Stimulated activated CD4-positive, alpha-beta T cell treated with anti-CD3 and anti-CD28 coated beads, Interleukin-1b, Interleukin-23, amount 100 ng/mL, for 1 hour (primary cell): ENCODE measurements at places on chromosomes 7 and 10.

DNA sequence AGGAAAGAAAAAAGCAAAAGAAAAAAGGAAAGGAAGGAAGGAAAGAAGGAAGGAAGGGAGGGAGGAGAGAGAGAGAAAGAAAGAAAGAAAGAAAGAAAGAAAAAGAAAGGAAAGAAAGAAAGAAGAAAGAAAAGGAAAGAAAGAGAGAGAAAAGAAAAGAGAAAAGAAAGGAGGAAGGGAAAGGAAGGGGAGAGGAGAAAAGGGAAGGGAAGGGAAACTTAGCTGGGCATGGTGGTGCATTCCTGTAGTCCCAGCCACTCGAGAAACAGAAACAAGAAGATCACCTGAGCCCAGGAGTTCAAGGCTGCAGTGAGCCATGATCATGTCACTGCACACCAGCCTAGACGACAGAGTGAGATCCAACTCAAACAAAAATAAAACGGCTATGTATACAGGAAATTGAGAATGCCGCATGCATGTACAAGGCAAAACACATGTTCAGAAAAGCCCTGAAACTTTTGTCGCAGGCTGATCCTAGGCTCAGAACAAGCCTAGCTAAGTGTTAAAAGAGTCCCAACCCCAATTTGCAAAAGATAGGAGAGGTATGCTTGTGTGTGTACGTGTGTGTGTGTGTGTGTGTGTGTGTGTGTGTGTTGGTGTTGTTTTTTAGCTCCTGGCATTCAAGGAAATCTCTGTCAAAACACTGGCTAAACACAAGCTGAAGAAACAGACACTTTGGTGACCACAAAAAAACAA lies 6.6 kb upstream of the NPC1L1 start:
- no peak for DNase-seq

DNA sequence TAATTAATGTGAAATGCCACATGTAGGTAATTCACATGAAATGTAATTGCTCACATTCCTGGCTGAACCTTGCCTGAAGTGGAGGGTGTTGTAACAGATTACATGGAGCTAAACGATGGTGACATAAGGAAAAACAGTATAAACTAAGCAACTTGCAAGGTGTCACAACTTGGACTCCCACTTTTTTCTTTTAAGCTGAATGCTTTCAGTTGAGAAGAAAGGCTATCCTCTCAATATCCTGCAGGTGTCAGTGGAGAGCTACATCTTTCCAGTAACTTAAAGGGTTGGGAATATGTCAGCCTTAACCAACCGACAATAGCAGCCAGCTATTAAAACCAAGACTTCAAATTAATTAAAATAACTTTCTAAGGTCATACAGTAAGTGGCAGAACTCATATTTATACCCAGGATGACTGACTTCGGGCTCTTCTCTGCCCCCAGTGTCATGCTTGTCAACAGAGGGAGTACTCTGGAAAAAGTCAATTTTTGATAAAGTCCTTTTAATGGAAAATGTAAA lies 33.7 kb downstream of the NRBF2 start:
- no peak for DNase-seq

DNA sequence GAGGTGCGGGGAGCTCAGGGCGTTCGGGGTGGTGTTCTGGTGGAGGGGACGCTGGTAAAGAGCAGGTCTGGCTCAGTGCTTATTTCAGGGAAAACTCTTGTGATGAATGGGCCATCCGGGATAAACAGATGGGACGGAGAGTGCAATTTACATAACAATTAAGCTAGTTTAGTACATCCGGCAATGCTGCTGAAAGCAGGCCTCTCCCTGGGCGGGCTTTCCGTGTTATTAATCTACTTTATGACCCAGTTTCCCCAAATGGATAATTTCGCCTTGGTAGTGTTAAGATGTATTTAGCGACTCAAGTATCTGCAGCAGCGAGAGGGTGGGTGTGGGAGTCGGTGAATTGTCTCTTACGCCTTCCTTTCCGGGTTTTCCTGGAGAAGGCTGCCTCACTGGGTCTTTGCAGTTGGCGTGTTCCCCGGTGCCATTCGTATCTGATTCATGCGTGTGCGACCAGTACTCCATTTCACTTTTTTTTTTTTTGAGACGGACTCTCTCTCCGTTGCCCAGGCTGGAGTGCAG lies 25.2 kb downstream of the FOXK1 start:
- no peak for DNase-seq

- DNase-seq: no peak
Measured at GRCh38 chr10:128310971-128311658, 184.9 kb upstream of the MKI67 start.

GRCh38 chr7:108235451-108236061 lies 105.4 kb upstream of the LAMB4 start:
- no peak for DNase-seq

DNA sequence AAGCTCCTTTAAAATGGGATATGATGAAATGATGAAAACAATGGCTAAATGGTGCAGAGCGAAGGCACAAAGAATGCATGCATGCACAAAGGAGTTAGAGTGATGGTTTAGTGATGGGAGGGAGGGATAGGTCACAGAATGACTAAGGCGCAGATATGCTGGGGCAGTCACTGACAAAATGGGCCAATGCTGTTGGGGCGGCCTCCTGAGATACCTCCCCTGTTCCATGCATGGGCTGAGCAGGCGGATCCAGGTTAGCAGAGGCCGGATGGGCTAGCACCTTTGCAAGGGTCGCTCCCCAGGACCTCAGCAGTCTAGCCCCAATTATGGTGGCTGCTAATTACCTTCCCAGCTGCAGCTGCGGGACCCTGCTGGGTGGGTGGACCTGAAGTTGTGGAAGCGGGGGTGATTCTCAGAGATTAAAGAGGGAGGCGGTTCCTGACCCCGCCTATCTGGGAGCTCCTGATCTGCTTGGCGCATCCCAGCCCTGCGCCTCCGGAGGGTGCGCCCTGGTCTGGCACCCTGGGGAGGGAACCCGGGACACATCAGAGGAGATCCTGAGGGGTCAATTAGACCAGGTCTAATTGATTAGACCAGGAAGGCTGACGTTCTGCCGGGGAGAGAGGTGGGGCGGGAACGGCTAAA lies 175.0 kb downstream of the CYP26A1 start:
- no peak for DNase-seq

GRCh38 chr10:43258562-43259212 lies 8.2 kb downstream of the RASGEF1A start:
- no peak for DNase-seq

GRCh38 chr7:99399597-99399996 lies 8.8 kb downstream of the PDAP1 start:
- no peak for DNase-seq

DNA sequence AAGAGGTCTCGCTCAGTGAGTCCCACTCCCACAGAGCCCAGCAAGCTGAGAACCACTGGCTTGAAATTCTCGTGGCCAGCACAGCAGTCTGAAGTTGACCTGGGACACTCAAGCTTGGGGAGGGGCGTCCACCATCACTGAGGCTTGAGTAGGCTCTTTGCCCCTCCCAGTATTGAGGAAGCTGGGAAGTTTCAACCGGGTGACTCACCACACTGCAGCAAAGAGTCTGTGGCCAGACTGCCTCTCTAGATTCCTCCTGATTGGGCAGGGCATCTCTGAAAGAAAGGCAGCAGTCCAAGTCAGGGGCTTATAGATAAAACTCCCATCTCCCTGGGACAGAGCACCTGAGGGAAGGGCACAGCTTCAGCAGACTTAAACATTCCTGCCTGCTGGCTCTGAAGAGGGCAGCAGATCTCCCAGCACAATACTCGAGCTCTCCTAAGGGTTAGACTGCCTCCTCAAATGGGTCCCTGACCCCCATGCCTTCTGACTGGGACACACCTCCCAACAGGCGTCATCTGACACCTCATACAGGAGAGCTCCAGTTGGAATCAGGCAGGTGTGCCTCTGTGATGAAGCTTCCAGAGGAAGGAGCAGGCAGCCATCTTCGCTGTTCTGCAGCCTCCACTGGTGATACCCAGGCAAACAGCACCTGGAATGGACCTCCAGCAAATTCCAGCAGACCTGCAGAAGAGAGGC lies 970.9 kb upstream of the LRRN3 start:
- DNase-seq: no peak

DNA sequence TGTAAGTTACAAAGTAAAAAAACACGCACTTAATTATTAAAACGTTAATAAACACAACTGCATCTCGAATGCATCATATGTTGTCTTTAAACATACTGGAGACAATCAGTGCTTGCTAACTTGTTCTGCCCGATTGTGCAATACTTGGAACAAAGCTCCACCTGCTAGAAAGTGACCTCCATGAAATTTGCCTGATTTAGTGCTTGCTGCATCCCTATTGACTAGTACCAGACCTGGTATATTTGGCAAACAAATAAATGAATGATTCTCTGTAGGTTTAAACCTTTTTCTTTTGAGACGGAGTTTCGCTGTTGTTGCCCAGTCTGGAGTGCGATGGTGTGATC lies 6.2 kb downstream of the BZW2 start:
- no peak for DNase-seq

DNA sequence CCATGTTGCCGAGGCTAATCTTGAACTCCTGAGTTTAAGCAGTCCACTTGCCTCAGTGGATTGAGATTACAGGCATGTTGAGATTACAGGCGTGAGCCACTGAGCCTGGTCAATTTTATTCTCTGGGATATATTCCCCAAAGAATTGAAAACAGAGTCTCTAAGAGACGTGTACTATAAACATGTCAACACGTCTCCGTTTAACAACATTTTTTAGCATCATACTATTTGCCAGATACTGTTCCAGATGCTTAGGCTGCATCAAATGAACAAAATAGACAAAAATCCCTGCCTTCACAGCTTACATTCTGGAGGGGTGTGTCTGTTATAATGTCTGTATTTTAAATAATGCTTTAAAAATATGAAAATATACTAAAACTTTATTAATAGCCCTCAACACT lies 54.1 kb upstream of the PRKG1 start:
- DNase-seq: no peak

- DNase-seq: no peak
Measured at GRCh38 chr7:123769371-123769770, 20.6 kb upstream of the WASL start.

DNA sequence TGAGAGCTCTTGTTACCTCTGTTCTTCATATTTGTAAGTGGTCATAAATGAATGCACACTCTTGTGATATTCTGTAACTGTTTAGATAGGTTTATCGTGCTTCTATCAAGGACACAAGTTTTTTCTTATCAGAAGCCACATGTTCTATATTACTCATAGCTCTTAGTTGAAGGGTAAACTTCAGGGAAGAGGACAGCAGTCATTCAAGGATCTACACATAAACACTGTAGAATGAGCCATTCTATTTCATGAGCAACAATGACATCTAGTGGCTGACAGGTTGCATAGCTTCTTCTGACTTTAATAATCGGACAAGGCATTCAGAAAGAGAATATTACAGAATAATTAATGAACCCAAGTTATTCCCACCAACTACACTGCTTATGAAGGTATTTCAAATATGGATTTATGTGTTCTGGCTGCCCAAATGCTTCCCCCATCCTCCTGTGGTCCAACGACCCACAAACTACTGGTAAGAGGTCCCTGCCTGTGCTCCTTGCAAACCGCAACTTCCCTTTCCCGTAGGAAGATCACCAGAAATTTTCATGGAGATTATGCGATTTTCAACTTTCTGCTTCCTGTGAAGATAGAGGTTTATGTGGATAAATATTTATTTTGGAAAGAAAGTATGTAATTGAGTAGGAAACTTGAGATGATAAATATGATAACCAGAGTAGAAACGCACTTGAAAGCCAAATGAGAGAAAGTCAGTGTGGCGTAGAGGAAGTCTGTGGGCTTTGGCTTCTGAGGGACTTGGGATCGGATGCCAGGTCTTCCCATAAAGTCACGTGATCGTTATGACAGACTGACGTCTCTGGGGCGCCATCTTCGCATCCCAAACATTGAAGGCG lies 16.8 kb upstream of the ABCB5 start:
- DNase-seq: no peak

DNA sequence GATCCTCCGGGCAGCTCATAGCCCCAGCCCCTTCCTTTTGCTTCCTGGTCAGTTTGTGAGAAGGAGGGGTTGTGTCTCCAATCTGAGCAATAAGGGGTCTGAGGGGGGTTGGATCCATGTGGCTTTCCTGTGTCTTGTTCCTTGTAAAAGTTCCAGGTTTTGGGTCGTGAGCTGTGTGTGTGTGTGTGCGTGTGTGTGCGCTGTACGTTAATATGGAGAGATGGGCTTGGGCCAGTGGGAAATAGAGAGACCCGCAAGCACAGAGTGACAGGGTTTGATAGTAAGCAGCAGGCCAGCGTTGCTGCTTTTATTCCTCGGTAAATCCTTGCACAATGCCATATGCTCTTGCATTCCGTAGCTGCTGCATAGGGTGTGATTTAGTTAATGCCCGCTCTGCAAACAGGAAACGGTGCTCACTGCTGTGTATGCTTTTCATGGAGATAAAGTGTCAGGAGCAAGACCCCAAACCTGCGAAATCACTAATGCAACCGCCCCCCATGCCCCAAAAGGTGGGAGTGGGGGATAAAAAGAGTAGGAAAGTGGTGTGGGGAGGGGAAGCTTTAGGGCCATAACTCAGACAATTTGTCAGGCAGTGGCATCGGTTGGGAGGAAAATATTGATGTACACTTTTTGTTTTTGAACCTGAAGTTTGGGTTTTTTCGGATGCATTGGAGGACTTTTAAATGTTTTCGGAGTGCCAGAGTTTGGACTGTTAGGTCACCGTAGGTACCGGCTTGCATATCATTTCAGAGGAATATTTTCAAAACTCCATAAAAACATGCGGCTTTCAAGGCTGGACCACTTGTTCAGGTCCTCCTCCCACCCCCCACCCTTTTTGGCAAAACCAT lies 108.7 kb downstream of the TCF7L2 start:
- no peak for DNase-seq

- DNase-seq: no peak
Measured at GRCh38 chr7:76155938-76156337, 45.8 kb upstream of the SRRM3 start.

DNA sequence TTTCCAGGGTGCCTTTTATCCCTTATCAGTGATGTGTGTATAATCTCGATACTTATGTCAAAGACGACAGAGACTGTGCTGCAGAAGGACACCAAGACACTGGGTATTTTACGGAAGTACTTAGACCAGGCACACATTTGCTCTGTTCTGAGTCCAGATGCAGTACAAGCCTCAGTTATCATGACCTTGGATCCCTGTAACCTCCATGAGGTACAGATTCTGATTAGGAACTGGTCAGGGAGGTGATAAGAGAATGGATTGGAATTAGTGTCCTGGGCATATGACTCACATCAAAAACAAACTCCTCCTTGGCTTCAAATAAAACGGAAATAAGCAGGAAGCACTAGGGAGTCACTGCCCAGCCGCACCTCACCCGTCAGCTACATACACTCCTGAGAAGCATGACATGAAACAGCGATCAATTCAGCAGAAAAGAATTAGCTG lies 146.5 kb downstream of the SFMBT2 start:
- no peak for DNase-seq
